Left colon (tissue), 2 donors: ENCODE measurements at places on chromosomes 3 and 15. TPM values are rescaled to one million over a fixed set of nuclear protein-coding genes. Genes with fewer than 3 reads are reported as not detected.

Gene PIK3CB
- 55.9 TPM for total RNA-seq

Gene TLR9
- total RNA-seq = not detected

- DNase-seq = no peak
Measured at GRCh38 chr3:181772166-181772565, 60.4 kb downstream of the SOX2 start.

DNA sequence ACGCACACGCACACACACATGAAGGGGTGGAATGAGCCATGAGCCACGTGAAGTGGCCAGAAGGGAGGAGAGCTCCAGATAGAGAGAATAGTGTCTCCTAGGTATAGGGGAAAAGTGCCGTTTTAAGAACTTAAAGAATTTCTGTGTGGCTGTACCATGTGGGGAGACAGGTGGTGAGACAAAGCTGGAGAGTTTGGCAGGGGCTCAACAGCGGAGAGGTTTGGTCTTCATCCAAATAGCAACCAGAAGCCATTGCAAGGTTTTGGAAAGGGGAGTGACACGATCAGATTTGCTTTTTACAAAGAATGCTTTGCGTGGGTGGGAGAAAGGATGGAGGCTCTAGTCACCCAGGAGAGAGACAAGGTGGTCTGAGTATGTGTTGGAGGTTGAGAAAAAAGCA, 146.0 kb downstream of the IL20RB start:
- DNase-seq = no peak

GRCh38 chr3:81965696-81966095, 204.3 kb upstream of the GBE1 start:
- no peak for DNase-seq
